ENCODE measurements at places on chromosomes 3 and 15.

- no peak for DNase-seq
Measured at GRCh38 chr3:132435911-132436425, 18.7 kb downstream of the DNAJC13 start.

- DNase-seq: no peak
Measured at GRCh38 chr15:68148039-68148438, 57.1 kb downstream of the CALML4 start.

DNA sequence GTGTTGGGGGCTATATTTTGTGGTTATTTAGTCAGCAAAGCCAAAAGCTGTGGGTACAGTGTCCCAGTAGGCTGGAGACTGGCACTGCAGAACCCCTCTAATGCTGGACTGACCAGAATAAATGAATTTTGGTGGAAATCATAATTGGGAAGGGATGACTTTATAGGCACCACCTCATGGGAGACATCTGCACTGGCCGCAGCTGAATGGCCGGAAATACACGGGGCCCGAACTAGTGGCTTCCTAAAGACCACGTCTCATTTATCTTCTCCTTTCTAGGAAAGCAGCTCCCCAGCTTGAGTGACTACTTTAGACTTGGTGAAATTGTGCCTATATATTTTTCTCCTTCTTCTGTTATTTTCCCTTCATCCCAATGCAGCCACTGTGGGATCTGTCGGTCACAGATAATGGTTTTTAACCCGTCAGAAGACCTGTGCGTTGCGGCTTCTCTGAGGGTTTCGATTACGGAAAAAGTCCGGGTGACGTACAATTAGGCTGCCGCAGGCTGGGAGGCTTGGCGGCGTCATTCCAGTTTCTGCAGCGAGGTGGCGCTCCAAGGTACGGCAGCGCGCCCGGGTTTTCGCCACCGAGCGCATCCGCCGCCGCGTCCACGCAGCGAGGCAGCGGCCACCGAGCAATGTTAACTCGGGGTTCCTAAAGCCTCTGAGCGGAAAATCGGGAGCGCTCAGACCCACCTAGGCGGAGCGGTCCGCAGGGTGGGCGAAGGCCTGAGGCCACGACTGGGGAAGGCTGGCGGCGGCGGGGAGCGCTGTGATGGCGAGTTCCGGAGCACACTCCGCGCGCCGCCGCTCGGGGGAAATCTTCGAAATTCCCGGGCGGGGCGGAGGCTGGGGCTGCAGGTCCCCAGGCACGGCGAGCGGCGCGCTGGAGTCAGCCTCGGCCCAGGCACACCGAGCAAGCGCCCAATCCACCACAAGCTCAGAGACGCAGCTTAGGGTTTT lies 26.3 kb downstream of the NR2F2 start:
- DNase-seq: peak; percentile 39

GRCh38 chr3:42702066-42702951 lies at the start of gene HHATL:
Gene HHATL (minus strand): TSS chr3:42702798. CDS start chr3:42700826, 1,972 bp downstream.
- DNase-seq: no peak

DNA sequence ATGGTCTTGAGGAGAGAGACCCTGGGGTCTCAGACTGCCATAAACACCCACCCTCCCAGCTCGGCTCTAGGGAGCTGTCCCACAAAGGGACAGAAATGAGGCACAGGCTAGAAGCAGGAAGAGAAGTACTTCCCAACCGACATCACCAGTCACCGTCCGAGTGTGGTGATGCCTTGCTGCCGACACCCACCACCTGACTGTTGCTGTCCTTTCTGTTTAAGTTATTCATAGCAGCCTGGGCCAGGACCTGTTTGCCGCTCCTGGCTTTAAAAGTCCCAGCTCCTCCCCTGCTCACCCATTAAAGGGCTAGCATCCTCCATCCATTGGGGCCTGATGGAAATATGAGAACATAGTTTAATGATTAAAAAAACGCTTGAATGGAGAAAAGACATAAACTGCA lies 13.2 kb upstream of the SPG11 start:
- no peak for DNase-seq

DNA sequence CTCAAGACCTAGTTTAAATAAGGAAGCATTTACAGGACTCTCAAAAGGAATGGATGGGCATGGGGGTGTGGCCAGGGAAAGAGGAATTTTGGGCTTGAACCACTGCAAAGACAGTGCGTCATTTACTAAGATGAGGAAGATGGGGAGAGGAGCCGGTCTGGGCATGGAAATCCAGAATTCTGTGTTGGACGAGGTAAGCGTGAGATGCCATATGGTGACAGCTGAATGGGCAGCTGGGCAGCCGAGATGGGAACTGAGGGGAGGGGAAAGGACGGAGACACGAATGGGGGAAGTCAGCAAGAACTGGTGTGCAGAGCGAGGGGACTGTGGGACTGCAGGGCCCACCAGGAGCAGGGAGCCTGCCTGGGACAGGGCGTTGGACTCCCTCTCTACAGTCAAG lies 24.2 kb downstream of the TMEM44 start:
- DNase-seq: no peak

- no peak for DNase-seq
Measured at GRCh38 chr3:39106851-39107387, 508 bp downstream of the GORASP1 start.

DNA sequence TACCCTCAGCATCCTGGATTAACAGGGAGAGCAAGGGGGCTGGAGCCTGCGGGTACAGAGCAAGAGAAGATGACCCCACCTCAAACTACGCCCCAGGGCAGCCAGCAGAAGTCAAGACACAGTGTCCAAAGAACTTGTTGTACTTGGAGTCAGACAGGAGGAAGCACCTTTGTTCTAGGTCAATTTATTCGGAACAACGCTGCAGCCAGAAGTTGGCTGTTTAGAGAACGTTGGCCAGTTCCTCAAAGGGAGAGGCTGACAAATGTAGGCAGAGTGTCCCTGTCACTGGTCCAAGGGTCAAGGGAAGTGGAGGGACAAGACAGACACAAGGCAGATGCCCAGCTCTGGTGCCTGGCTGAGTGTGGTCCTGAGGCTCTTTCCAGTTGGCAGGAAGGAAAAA lies 32.1 kb upstream of the PIAS1 start:
- DNase-seq: no peak

DNA sequence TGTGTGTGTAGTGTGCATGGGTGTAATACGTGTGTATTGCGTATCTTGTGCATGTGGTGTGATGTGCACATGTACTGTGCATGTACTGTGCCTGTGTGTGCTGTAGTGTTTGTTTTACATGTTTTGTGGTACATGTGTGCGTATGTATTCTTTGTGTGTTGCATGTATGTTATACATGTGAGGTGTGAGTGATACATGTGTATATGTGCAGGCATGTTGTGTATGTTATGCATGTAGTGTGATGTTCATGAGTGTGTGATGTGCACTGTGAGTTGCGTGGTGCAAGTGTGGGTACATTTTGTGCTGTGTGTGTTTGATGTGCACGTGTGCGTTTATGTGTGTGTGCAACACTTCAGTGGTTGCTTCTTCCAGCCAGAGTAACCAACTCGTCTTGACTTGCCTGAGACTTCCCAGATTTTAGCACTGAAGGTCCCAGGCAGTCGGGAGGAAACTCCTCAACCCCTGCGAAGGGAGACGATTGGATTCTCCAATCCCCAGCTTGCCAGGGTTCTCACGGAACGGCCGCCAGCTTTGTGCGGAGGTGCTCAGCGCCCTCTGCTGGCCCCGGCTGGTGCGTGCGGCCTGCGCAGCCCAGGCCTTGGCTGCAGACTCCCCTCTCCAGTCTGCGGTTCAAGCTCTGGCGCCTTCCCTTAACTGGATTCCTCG lies 3.6 kb downstream of the GALNT15 start:
- no peak for DNase-seq

DNA sequence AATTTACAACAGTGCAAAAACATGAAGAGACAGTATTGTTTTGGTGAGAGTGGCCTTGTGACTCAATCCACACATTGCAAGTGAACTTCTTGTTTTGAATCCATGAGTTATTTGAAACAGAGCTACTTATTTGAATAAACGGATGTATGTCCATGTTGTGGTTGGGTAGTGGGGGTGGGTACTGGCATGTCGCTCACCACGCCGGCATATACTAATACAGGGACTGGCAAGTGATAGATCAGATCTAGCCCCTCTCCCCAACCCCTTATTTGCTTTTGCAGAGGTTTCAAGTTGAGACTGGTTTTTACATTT lies 83.8 kb downstream of the EDEM1 start:
- DNase-seq: no peak

DNA sequence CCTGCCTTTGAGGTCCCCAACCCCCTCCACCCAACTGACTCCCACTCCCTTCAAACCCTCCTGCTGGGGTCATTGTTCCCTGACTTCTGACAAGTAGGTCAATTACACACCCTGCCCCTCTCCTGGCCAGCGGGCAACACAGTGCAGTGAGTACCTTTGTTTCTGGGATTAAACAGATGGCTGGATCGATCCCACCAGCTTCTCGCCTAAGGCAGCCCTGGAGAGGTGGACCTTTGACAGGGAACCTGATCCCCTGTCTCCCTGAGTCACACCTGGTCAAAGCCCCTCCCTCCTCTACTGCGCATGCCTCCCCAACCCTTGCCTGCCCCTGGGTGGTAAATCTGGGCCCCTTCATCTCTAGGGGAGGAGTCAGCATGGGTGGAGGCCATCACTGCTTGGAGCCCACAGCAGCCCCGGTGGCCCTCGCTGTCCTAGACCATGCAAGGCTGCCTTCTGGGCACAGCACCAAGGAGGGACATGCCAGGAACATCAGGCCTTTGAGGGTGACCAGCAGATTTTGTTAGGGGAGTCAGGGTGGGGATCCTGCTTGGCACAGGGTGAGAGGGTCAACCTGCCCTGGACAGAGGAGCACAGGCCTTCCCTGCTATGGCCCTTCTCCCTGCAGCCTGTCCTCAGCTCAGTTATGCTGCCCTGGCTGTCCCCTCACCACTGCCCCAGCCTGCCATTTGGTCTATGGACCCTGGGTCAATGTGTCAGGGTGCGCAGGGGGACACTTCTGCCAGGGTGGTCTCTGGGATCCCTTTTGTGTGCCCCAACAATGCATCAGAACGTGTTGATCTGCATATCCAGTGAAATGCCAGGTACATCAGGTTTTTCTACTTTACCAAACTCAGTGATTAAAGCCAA lies 9.8 kb upstream of the PRR23E start:
- DNase-seq: no peak

- peak; percentile 51 for DNase-seq
Measured at GRCh38 chr3:115239717-115240116, 92.6 kb upstream of the ZBTB20 start.

DNA sequence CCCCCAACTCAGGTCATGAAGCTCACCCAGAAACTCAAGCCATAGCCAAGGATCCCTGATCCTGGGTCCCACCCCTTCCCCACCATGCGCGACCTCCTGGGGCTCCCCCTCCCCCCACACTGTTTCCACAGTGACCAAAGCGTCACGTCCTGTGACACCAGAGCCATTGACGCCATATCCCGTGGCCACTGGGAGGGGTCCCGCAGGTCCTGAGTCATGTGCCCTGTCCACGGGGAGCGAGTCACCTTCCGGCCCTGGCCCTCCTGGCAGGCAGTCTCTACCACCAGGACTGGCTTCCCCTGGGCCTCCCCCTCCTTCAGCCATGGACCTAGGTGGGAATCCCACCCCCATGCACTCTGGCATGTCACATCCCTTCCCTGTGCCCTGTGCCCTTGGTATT lies 15.6 kb downstream of the SEMA3F start:
- DNase-seq: no peak

DNA sequence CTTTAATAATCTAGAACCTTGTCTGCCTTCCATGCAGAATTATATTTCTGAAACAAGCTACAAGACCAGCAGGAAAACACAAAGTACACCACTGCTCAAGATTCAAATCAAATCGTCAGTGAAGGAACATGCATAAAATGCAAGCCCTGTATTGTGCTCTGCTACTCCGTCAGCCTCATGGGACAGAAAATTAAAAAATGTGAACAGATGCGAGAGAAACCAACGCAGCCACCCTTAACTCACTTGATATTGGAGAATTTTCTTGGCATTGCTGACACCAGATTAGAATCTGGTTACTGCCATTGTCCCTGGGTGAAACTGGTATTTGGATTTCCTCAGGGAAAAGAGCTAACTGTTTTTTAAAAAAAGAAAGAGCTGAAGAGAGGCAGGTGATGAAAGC lies 23.6 kb downstream of the ANXA2 start:
- DNase-seq: peak; percentile 63

DNA sequence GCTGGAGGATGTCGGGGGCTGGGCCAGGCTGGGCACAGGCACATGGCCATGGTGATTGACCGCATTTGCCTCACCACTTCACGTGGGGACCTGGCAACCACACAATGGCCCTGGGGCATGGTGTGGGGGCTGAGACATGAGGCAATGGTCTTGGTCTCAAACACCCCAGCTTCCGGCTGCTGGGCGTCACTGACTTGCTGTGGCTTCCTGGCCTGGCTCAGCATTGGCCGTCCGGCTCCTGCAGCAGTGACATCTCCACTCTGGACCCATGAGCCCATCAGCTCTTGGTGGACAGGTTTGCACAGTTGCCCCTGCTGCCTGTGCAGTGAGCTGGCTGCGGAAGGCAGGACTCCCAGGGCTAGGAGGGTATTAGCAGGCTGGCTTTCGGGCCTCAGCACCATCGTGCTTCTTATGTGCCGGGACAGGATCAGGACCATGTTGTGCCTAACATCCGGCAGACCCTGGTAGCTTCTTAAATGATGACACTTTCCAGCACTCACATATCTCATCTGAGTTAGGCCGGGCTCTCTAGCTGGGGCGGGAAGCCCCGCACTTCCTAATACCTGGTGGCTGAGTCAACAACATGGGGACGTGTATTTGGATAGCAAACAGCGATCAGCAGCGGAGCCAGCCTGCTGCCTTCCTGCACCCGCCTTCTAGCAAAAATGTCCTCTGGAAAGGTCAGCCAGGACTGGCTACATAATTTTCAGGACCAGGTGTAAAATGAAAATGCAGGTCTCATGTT lies 34.1 kb downstream of the ZNF710 start:
- no peak for DNase-seq

GRCh38 chr3:133386876-133387275 lies 13.0 kb upstream of the BFSP2 start:
- DNase-seq: no peak

DNA sequence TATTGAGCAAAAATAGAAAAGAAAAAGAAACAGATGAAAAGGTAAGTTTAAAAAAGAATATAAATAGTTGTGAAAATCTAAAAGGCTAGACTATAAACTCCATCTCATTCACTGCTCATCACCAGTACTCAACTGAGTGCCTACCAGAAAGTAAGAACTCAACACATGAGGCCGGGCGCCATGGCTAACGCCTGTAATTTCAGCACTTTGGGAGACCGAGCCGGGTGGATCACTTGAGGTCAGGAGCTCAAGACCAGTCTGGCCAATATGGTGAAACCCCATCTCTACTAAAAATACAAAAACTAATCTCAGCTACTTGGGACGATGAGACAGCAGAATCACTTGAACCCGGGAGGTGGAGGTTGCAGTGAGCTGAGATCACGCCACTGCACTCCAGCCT lies 19.3 kb downstream of the LSAMP start:
- no peak for DNase-seq

DNA sequence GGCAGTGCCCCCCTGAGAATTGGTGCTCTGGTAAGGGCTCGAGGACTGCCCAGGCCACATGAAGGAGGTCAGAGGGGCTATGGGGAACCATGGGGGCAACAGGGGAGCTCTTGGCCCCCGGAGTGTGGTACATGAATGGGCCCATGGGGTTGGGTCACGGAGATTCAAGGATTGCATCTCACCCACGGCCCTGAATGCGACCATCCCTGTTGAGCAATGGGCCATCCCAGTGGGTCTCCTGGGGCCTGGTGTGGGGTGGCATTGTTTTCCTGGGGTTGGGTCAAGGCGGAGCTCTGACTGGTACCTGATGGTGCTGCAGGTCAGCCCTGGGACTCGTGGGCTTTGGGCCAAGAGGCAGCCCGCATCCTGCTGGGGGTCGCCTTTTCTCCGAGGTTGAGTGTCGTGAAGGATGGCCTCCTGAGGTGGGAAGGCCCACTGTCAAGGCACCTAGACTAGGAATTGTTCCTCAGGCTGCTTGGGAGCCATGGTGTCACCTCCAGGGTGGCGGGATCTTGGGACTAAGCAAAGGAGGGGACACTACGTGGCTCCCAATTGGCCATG lies 198.3 kb downstream of the UBE3A start:
- DNase-seq: no peak
